ENCODE measurements at places on chromosomes 3 and 15.
A peak's percentile ranks its signal among the peaks of the same experiment; 100 is the strongest.

GRCh38 chr15:99506399-99506798 lies 59.4 kb upstream of the MEF2A start:
- DNase-seq, result no peak

GRCh38 chr3:87564438-87564837 lies 288.1 kb upstream of the POU1F1 start:
- DNase-seq, result no peak

- no peak for DNase-seq
These were observed 151.7 kb downstream of the ATG7 start for GRCh38 chr3:11423868-11424267.

- no peak for DNase-seq
These were observed 121.6 kb upstream of the LMOD3 start for GRCh38 chr3:69244039-69244438.

DNA sequence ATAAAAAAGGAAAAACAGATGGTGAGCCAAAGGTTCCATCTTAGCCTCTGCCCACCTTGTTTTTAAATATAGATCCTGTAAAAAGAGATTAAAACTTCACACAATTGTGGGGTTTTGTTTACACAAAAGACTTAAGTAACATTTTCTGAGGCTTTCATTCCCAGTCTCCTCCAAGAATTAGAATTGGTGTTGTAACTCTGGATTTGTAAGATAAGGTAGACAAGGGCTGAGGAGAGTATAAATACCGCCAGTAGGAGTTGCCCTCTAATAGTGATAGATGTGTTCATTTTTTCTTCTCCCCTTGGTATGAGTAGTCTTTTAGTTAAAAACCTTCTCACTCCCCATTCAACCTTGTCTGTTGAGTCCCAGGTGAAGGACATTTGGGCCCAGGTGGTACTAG lies 8.5 kb downstream of the MINDY2 start:
- DNase-seq, result no peak

DNA sequence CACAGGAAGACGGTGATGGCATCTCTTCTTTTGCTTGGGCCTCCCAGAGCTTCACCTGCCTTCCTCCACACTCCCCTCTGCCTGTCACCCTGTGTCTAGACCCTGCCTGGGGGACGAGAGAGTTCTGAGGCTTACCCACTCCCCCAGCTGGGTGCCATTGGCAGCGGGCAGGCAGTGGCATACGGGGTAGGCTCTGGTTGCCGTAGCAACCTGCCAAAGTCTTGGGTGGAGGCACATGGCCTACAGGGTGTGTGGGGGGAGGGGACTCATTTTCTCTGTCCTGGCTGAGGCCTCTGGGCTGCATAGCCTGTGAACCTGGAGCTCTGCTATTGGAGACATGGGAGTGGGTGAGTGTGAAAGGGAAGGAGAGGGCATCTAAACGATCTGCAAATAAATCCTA lies 4.4 kb downstream of the INSYN1 start:
- no peak for DNase-seq

DNA sequence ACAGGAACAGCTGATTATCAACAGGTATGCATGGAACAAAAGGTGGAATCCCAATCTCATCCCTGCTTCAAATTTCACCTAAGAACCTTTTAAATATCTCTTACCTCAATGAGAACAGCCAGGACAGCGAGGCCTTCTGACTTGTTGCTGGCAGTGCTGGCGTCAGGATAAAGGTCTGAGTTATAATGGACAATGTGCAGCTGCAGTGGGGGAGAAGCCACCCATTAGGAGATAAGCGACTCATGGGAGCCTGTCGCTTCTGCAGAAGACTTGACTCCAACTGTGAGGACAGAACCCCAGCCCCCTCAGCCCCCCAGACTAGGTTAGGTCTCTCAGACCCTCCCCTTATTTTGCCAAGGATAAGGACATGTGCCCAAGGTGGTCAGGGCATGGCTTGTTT lies 39.7 kb downstream of the CA12 start:
- DNase-seq, result no peak

GRCh38 chr3:30511524-30512251 lies 94.7 kb upstream of the TGFBR2 start:
- no peak for DNase-seq

GRCh38 chr15:80967451-80967850 lies 22.2 kb downstream of the MESD start:
- no peak for DNase-seq

GRCh38 chr15:61031532-61031931 lies 197.6 kb downstream of the RORA start:
- no peak for DNase-seq

- DNase-seq, result no peak
These were observed 325.8 kb upstream of the DPH6 start for GRCh38 chr15:35871812-35872211.

DNA sequence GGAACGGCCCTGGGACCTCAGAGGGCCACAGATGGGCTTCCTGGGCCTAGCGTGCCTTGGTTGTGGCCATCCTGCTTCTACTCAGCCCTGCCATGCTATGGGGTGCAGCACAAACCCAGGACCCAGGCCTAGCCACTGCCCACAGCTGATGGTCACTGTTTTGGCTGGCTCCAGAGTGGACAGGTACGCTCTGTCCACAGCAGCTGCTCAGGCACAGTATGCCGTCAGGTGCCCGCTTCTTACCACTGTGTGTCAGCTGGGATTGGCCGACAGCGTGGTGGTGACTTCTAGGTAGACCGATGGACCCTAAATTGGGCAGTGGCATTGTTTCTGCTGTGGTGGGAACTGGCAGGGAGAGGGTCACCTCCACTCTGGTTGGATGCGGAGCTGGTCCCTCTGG lies 47.3 kb downstream of the KLF13 start:
- DNase-seq, result no peak

DNA sequence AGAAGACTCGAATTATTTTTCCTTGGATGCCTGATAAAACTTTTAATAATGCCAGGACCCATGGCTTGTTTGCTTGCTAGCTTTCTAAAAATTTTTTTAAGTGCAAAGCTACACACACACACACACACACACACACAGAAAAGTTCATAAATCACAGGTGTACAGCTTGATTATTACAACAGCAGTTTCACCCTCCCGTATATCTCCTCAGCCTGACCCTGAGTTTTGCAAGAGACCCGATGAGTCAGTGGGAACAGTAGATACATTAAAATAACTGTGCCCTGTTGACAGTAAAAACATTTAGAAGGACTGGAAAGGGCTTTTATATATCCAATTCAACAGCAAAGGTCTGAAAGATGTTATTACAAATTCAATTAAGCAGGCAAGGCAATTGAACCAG lies 46.7 kb downstream of the EMC4 start:
- no peak for DNase-seq

DNA sequence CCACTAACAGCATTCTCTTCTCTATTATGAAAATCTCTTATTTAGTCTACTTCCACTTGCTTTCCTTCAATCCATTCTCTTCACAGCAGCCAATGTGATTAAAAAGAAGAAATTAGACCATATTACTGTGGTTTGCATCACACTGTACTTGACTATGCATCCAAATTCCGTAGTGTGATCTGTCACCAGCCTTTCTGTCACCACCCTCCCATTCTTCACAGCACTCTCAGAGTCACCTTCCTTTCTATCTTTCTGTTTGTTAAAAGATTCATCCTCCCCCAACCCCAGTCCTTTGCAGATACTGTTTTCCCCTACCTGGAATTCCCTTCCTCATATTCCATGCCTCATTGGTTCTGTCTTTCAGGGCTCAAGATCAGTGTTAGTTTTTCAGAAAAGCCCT lies 55.0 kb upstream of the ABHD10 start:
- DNase-seq, result no peak

GRCh38 chr3:134453631-134454030 lies 32.2 kb downstream of the ANAPC13 start:
- no peak for DNase-seq

GRCh38 chr3:111853068-111853467 lies 6.0 kb upstream of the PHLDB2 start:
- no peak for DNase-seq

- no peak for DNase-seq
These were observed 43.0 kb upstream of the LRTM1 start for GRCh38 chr3:54970895-54971294.

- no peak for DNase-seq
These were observed 78.3 kb upstream of the ICE2 start for GRCh38 chr15:60557191-60557618.

DNA sequence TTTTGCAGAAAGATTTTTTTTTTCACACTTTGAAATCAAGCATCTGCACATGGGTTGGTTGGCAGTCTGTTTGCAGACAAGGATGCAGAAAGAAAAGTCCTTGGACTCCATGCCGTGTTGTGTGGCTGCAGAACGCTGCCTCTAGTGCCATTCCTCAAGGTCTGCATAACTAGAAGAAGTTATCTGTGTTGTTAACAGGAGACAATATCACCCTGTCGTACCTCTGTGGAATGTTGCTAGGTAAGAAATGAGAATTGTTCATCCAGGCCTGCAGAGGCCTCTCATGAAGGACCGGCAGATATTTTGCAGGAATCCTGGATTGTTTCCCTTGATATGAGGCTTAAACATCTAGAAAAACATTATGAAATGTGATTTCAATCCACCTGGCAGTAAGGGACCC lies 58.5 kb upstream of the PPARG start:
- no peak for DNase-seq

- no peak for DNase-seq
These were observed 312.8 kb upstream of the CHRM5 start for GRCh38 chr15:33655488-33655887.

- no peak for DNase-seq
These were observed 5.3 kb downstream of the CPOX start for GRCh38 chr3:98588065-98588464.

- DNase-seq, result no peak
These were observed 4.4 kb downstream of the A4GNT start for GRCh38 chr3:138127636-138128365.

GRCh38 chr3:131526801-131527347 lies 24.1 kb upstream of the MRPL3 start:
- DNase-seq, result no peak

- DNase-seq, result no peak
These were observed 81.5 kb downstream of the C3orf70 start for GRCh38 chr3:185071287-185071800.

GRCh38 chr3:194404365-194405140 lies 5.5 kb upstream of the GP5 start:
- peak; percentile 37 for DNase-seq

- DNase-seq, result no peak
These were observed 19.1 kb upstream of the XYLB start for GRCh38 chr3:38327335-38328009.

DNA sequence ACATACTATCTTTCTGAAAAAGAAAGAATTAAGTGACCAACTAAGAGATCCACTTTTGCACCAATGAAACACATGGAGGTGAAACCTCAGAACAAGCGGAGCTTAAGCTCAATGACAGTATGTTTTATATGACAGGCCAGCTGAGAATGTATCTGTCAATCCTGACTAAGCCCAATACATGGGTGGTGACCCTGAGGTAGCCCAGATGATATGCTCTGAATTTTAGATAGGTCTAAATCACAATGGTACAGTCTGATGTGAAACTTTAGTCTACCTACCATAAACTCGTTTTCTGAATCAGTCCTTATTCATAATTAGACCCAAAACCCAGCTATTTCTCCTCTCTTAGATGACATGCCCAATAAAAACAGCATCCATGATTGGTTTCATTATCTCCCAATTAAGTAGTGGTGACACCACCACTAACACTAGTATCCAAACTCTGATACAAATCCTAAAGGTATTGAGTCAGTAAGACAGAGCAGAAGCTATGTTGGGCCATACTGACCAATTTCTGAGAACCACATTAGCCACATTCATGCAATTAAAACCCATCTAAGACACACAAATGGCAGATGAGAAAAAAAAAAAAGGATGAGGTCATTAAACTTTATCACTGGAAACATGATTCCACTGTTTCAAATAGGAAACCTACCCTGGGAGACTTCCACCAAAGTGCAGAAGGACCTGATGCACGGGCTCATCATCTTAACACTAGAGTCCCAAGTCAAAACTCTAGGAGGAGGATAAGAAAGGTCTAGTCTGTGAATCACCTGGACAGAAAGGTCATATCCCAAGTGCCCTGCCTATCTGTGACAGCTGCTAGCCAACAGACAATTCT lies 20.6 kb downstream of the CMTM6 start:
- DNase-seq, result no peak

DNA sequence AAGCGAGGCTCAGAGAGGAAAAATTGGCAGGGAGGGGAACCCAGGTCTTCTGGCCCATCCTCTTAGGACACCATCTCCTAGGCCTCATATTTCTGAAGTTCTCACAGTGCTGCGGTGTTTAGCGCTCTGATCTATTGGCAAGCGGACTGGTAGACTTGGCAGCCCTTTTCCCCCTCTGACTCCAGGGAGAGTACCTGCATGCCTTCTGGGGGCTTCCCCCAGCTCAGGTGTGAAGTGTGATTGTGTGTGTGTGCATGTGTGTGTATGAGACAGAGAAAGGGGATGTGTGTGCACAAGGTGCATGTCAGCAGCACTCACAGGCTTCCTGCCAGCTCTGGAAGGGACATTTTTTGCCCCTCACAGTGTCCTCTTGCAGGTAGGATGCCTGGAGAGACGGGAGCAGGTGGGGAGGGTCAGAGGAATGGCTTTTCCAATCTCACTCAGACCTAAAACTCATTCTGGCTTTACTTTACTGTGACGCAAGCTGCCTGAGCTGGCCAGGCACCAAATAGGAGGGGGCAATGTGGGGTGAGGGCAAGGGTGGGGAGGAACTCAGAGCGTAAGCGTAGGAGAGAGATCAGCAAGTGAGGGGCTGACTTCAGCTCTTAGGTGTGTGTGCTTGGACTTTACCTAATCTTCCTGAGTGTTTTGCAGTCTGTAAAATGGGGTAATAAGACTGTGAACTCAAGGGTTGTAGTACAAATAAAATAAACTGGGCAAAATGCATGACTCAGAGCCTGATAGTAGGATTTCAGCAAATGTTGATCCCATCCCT lies 4.0 kb upstream of the IL17RE start:
- no peak for DNase-seq

GRCh38 chr3:64675687-64676247 lies 12.0 kb downstream of the ADAMTS9 start:
- no peak for DNase-seq

DNA sequence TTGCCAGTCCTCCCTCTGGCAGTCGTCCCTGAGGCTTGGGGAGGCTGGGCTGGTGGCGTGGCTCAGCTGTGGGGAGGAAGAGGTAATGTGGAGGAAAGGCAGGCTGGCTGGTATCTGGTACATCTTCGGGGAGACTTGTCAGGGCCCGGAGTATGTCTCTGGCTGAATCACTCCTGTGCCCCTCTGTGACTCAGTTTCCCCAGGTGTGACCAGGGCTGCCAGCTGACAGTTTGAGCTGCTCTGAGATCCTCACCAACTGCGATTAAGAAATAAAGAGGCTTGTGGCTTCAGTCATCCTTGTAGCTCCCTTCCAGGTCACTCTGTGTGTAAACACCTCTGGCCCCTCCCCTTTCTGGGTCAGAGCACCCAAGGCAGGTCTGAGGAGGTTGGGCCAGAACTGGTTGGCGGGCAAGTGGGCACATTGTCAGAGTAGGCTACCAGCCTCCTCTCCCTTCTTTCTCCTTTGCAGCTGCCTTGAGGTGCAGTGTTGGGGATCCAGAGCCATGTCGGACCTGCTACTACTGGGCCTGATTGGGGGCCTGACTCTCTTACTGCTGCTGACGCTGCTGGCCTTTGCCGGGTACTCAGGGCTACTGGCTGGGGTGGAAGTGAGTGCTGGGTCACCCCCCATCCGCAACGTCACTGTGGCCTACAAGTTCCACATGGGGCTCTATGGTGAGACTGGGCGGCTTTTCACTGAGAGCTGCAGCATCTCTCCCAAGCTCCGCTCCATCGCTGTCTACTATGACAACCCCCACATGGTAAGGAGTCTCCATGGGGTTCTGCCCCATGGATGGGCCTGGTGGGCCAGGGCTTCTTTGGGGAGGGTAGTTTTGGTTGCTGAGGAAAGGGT lies 3.0 kb downstream of the TEX264 start:
- DNase-seq, result no peak

Measured in NCI-H1436 treated with DMSO at 0.1 percent for 48 hours (cell line).